Breast epithelium (tissue), 4 donors: ENCODE measurements at places on chromosomes 3 and 15. TPM values are rescaled to one million over a fixed set of nuclear protein-coding genes. Genes with fewer than 3 reads are reported as not detected.

Gene CDHR4
- not detected for total RNA-seq

Gene GP9
- total RNA-seq = not detected

Gene RGMA
- 9.7 TPM for total RNA-seq

Gene UPK1B
- not detected for total RNA-seq

Gene RAP2B
- total RNA-seq = 21.0 TPM

Gene ARPIN
- 17.0 TPM for total RNA-seq

Gene GANC
- 30.2 TPM for total RNA-seq

Gene RASGRP1
- 0.96 TPM for total RNA-seq

Gene MYO5A
- 77.4 TPM for total RNA-seq

Gene TLR9
- total RNA-seq = not detected

Gene CALML4
- total RNA-seq = 5.3 TPM

DNA sequence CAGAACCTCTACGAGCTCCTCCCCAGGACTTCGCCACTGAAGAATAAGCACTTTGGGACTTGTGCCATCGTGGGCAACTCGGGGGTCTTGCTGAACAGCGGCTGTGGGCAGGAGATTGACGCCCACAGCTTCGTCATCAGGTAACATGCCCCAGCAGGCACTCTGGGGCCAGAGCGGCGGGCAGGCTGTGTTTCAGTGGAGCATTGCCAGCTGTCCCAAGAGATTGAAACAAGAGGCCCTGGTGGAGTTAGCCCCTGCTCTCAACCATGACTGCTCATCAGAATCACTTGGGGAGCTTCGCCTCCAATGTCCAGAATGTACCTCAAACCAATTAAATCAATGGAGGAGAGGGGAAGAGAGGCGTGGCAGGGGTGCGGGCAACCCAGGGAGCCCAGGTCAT lies 44.8 kb downstream of the ST8SIA2 start:
- no peak for DNase-seq
- H3K4me3 ChIP-seq = no peak overlapping the region
- no peaks in the 10 kb centered on the region for H3K36me3 ChIP-seq
- H3K4me1 ChIP-seq = no peaks in the 10 kb centered on the region

GRCh38 chr3:25027650-25028049 lies 400.4 kb upstream of the RARB start:
- no peaks in the 10 kb centered on the region for H3K27me3 ChIP-seq
- H3K27ac ChIP-seq = no peak overlapping the region
- no peaks in the 10 kb centered on the region for H3K36me3 ChIP-seq
- no peak overlapping the region for H3K4me3 ChIP-seq
- H3K4me1 ChIP-seq = no peaks in the 10 kb centered on the region

GRCh38 chr3:11606090-11606784 lies 37.5 kb downstream of the VGLL4 start:
- H3K4me1 ChIP-seq = no peaks in the 10 kb centered on the region
- DNase-seq = no peak
- no peak overlapping the region for H3K4me3 ChIP-seq

GRCh38 chr15:48893311-48893710 lies 15.4 kb downstream of the EID1 start:
- H3K36me3 ChIP-seq = no peaks in the 10 kb centered on the region
- H3K27ac ChIP-seq = no peak overlapping the region
- no peaks in the 10 kb centered on the region for H3K27me3 ChIP-seq
- DNase-seq = no peak
- H3K4me3 ChIP-seq = no peak overlapping the region
- no peaks in the 10 kb centered on the region for H3K4me1 ChIP-seq

DNA sequence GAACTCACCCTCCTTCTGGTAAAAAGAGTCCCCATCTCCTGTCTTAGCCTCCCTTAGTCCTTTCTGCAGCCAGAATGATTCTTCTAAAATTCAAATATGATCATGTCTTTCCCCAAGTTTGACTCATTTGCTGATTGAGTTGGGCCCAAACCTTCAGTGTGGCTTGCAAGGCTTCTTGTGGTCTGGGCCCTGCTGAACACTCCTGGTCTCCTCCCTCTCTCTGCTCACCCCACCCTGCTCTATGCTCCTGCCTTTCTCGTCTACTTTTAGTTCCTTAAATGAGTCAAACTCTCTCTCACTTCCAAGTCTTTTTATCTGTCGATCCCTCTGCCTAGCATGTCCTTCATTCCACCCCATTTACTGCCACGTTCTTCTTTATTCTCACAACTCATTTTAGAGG lies 72.6 kb downstream of the CCR1 start:
- H3K4me1 ChIP-seq = no peaks in the 10 kb centered on the region
- no peaks in the 10 kb centered on the region for H3K36me3 ChIP-seq
- H3K27ac ChIP-seq = no peak overlapping the region
- H3K4me3 ChIP-seq = no peak overlapping the region
- no peaks in the 10 kb centered on the region for H3K27me3 ChIP-seq
- DNase-seq = no peak

- peak within 1 kb of the TSS; percentile 60 for H3K4me3 ChIP-seq
- H3K27me3 ChIP-seq = no peaks in the 10 kb centered on the region
- H3K27ac ChIP-seq = peak within 1 kb of the TSS; percentile 82
- H3K36me3 ChIP-seq = no peaks in the 10 kb centered on the region
Observed at GRCh38 chr3:38029400-38030125, at the start of gene PLCD1. PLCD1 (minus strand) TSS chr3:38029642; CDS start chr3:38029539, 103 bp downstream.

DNA sequence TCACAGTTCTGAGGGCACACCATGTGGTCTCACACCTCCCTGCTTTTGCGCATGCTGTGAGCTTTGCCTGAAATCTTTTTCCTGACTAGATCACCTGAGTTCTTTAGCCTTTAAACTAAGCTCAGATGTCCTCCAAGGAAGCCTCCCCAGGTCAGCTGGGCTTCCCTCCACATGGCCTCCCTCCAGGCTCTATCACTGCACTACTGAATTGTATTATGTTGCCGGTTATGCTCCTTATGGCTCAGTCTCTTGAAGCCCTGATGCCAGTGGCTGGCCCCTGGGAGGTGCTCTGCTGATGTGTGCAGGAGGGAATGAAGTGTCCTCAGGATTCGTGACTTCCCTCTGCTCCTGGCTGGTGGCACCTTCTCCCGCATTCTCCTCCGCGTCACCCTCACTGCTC lies 93.3 kb upstream of the BLM start:
- H3K4me3 ChIP-seq = no peak overlapping the region
- DNase-seq = no peak
- H3K27me3 ChIP-seq = no peaks in the 10 kb centered on the region
- H3K27ac ChIP-seq = no peak overlapping the region

GRCh38 chr3:155948476-155948875 lies 78.0 kb downstream of the GMPS start:
- no peaks in the 10 kb centered on the region for H3K4me1 ChIP-seq
- no peaks in the 10 kb centered on the region for H3K27me3 ChIP-seq
- H3K36me3 ChIP-seq = no peaks in the 10 kb centered on the region
- no peak overlapping the region for H3K4me3 ChIP-seq

DNA sequence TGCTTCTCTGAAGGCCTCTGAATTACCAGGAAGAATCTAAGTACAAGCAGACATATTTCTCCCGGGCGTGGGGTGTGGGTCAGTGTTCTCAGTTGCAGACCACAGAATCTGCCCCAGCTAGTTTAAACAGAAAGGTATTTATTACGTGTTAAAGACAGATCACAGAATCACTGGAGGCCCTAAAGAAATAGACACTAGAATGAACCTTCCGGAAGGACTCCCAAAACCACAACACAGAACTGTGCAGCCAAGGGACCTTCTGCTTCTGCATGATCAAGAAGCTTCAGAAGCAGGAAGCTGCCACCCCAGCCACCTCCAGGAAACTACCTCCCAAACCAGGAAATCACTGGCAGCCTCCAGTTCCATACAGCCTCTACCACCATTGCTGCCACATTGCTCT lies 32.7 kb upstream of the ZFAND6 start:
- H3K4me3 ChIP-seq = no peak overlapping the region
- no peak overlapping the region for H3K27ac ChIP-seq
- no peaks in the 10 kb centered on the region for H3K36me3 ChIP-seq
- no peaks in the 10 kb centered on the region for H3K27me3 ChIP-seq

DNA sequence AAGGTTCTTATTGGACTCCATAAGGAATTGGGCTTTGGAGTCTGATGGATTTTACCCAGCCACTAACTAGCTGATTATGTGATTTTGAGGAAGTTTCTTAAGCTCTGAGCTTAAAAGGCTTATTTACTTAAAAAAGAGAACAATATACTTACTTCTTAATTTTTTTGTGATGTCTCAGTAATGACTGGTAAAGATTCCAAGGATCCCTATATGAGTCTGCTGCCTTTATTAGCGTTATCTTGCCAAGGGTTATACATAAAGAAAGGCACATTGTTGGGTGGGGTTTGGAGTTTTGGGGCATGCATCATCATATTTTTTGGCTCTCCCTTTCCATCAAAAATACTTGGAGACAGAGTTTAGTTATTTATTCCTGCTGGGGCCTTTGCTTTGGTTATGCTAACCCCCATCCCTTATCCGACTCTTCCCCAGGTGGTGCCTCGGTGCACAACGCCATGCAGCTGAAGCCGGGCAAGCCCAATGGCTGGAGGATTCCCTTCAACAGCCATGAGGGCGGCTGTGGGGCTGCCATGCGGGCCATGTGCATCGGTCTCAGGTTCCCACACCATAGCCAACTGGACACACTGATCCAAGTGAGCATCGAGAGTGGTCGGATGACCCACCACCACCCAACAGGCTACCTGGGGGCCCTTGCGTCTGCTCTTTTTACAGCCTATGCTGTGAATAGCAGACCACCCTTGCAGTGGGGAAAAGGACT lies 6.7 kb downstream of the ADPRH start:
- H3K36me3 ChIP-seq = no peaks in the 10 kb centered on the region
- no peak for DNase-seq
- no peak overlapping the region for H3K4me3 ChIP-seq
- no peaks in the 10 kb centered on the region for H3K27me3 ChIP-seq

- no peak for DNase-seq
- H3K4me3 ChIP-seq = no peak overlapping the region
- H3K4me1 ChIP-seq = no peaks in the 10 kb centered on the region
- H3K36me3 ChIP-seq = no peaks in the 10 kb centered on the region
- H3K27ac ChIP-seq = no peak overlapping the region
Observed at GRCh38 chr3:55167586-55168317, 239.9 kb upstream of the LRTM1 start.

- H3K27ac ChIP-seq = no peak overlapping the region
- no peak for DNase-seq
- no peaks in the 10 kb centered on the region for H3K4me1 ChIP-seq
- no peaks in the 10 kb centered on the region for H3K36me3 ChIP-seq
Observed at GRCh38 chr3:63607716-63608115, 44.8 kb upstream of the SNTN start.

- DNase-seq = no peak
- H3K4me1 ChIP-seq = no peaks in the 10 kb centered on the region
- no peaks in the 10 kb centered on the region for H3K27me3 ChIP-seq
- H3K27ac ChIP-seq = no peak overlapping the region
Observed at GRCh38 chr3:157916672-157917071, 189.5 kb downstream of the SHOX2 start.

GRCh38 chr15:90165659-90166489 lies 35.3 kb upstream of the SEMA4B start:
- H3K27ac ChIP-seq = peak overlapping the region; percentile 83
- H3K4me3 ChIP-seq = no peak overlapping the region
- peak; percentile 89 for DNase-seq
- H3K36me3 ChIP-seq = no peaks in the 10 kb centered on the region

DNA sequence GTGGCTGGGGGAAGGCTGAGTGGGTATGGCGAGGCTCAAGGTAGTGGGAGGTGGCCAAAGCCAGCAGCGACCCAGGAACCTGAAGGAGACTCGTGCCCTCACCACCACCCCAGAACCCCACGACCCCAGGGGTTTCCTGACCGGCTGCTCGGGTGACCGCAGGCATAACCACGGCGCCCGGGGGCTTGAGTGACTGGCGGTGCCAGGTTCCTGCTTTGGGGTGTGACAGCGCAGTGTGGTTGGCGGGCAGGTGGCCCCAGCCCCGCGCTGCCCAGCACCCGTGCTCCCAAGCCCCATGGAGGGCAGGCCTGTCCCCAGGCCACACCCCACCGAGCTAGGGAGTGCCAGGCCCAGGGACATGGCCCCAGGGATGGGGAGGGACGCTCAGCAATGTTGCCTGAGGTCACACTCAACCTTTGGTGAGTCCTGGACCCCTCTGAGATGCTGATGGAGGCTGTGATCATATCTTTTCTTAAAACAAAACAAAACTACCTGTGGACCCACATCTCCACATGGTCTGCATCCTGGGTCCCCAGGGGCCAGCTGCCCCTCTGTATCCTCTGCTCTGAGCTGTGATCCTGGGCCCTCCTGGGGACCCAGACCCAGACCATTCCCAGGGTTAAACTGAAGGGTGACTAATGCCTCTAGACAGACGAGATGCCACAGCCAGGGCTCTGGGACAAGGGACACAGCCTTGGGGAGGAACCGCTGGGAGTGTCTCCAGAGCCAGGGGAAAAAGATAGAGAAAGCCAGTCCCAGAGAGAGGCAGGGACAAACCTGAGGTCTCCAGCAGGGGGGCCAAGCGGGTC lies 13.0 kb downstream of the DNAJB8 start:
- DNase-seq = no peak
- H3K36me3 ChIP-seq = no peaks in the 10 kb centered on the region
- H3K27ac ChIP-seq = no peak overlapping the region
- no peaks in the 10 kb centered on the region for H3K27me3 ChIP-seq
- no peak overlapping the region for H3K4me3 ChIP-seq
- H3K4me1 ChIP-seq = no peaks in the 10 kb centered on the region
